Ascending aorta (tissue), 2 donors: ENCODE measurements at places on chromosomes 6 and 20.

DNA sequence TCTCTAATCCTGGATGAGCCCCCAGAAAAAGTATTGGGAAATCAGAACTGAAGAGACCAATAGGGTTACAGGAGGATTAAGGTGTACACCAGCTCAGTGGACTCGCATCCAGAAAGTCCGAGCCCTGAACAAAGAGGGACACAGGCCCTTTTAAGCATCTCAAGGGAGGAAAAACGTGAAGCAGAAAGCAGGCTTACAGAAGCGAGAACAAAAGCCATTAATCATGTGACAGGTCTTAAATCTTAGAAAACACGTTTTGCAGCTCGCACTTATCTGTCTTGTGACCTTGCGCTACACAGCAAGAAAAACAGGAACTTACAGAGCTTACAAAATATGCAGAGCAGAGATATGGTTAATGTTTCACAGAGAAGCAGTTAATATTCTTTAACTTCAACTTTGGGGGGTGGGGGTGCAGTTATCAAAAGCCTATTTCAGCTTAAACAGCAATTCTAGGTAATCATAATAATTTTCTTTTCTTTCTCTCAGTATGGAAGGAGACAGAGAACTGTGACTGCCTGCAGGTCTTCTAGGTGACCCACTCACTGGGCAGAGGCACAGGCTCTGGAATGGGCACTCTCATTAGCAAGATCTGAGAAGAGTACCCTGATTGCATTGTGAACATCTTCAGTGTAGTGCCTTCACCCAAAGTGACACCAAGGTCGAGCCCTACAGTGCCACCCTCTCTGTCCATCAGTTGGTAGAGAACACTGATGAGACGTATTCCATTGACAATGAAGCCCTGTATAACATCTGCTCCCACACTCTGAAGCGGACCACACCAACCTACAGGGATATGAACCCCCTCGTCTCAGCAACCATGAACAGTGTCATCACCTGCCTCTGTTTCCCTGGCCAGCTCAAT is 65.0 kb upstream of the MOCS1 start:
- no peak for DNase-seq

GRCh38 chr6:109313139-109313538 is 69.1 kb downstream of the CD164 start:
- DNase-seq: no peak

GRCh38 chr6:112013051-112013450 is 40.9 kb upstream of the CCN6 start:
- DNase-seq: no peak

DNA sequence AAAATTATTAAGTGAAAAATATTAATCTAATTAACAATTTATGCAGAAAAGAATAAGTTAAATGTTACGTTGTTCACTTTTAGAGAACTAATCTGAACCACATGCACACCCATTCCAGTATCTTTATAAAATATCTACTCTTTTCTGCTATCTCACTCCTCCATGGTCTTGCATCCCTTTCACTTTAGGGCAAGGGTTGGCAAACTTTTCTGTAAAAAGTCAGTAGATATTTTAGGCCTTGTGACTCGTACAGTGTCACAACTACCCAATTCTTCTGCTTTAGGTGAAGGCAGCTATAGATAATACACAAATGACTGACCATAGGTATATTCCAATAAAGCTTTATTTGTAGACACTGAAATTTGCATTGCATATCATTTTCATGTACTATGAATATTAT is 39.7 kb upstream of the SUPT3H start:
- no peak for DNase-seq

DNA sequence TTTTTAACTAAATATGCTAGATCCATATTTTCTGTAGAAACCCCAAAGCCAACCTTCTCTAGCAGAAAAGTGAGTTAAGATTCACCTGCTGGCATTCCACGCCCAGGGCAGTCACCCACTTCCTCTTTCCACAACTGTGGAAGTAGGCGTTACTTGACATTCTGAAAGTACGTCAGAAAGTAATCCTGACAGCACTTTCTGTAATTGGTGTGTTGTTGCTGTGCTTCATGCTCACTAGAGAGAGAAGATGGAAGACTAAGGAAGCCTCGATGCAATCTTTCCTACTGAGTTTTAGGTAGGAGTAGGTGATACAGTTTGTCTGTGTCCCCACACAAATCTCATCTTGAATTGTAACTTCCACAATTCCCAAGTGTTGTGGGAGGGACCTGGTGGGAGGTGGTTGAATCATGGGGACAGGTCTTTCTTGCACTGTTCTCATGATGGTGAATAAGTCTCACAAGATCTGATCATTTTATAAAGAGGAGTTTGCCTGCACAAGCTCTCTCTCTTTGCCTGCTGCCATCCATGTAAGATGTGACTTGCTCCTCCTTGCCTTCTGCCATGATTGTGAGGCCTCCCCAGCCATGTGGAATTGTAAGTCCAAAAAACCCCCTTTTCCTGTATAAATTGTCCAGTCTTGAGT is 101.1 kb downstream of the MAP3K7 start:
- no peak for DNase-seq

- no peak for DNase-seq
These were observed 14.3 kb upstream of the SIRT5 start for GRCh38 chr6:13559968-13560650.

- no peak for DNase-seq
These were observed 14.2 kb upstream of the FOXC1 start for GRCh38 chr6:1595271-1596087.

GRCh38 chr6:96522465-96523009 is 931 bp downstream of the UFL1 start:
- no peak for DNase-seq

DNA sequence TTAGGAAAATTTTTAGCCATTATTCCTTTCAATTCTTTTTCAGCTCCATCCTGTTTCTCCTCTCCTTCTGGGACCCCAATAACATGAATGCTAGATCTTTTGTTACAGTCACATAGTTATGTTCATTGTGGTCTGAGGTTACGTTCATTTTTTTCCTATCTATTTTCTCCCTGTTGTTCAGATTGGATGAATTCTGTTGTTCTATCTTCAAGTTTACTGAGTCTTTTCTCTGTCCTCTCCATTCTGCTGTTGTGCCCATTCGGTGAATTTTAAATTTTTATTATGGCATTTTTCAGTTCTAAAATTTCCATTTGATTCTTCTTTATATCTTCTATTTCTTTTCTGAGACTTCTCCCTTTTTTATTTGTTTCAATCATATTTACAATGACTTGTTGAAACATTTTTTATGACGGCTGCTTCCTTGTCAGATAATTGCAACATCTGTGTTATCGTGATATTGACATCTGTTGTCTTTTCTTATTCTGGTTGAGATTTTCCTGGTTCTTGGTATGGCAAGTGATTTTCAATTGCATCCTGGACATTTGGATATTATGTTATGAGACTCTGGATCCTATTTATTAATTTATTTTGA is 12.6 kb upstream of the DDR1 start:
- no peak for DNase-seq

DNA sequence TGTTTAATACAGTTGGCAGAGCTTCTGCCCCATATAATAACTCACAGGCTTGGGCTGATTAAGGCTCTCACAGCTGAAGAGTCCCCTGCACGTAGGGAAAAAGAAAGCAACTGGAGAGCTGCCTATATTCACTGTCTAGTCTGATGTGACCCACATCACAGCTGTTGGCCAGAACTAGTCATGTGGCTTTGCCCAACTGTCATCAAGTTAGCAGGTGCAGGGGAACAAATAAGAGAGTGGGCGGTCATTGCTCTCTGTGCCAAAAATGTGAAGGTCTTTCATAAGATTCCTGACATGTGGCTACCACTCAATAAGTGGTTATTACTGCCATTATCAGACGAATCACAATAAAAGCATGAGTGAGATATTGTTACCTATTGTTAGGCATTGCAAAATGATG is 665.2 kb downstream of the DOK5 start:
- no peak for DNase-seq

DNA sequence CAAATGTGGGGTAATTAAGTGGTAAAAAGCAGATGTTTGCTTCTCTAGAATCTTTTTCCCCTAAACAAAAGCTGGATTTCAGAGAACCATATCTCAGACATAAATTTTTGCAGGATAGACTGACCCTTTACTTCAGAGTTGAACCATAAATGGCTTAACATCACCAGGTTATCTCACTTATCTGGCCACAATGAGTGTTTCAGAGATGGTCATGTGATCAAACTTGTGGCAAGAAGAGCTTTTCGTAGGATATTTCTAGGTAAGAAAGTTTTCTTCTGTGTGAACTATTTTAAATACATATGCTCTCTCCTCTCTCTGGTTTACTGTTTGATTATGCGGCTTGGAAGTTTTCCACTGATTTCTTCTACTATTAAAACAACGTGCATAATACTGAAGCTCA is 270.2 kb upstream of the TFAP2D start:
- DNase-seq: no peak

DNA sequence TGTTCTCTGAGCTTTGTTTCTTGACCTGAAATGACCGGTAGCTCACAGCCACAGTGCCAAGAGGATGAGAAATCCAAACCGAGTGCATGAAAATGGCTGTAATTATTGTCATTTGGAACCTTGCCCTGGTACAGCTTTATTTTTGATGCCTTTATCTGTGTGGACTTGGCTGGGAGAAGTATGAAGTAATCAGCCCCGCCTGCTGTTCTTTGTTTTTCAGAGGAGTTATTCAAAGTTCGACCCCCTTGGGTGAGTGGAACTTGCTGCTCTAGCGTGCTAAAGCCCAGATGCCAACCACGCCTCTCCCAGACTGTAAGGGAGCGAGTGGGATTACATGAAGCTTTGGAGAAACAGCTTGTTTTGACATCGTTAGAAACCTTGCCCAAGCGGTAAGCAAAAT is 48.3 kb downstream of the ECT2L start:
- no peak for DNase-seq

DNA sequence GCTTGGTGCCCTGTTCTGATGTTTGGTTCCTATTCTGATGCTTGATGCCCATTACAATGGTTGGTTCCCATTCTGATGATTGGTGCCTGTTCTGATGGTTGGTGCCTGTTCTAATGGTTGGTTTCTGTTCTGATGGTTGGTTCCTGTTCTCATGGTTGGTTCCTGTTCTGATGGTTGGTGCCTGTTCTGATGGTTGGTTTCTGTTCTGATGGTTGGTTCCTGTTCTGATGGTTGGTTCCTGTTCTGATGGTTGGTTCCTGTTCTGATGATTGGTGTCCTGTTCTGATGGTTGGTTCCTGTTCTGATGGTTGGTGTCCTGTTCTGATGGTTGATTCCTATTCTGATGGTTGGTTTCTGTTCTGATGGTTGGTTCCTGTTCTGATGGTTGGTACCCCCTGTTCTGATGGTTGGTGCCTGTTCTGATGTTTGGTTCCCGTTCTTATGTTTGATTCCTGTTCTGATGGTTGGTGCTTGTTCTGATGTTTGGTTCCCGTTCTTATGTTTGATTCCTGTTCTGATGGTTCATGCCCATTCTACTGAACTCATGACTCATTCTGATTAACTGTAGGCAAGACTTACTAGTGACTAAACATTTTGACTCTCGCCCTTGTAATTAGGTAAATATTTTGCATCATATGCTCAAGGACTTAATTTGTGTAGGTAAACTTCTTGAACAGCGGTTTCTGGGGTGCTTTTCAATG is 146.2 kb downstream of the DLL1 start:
- DNase-seq: peak; percentile 18

DNA sequence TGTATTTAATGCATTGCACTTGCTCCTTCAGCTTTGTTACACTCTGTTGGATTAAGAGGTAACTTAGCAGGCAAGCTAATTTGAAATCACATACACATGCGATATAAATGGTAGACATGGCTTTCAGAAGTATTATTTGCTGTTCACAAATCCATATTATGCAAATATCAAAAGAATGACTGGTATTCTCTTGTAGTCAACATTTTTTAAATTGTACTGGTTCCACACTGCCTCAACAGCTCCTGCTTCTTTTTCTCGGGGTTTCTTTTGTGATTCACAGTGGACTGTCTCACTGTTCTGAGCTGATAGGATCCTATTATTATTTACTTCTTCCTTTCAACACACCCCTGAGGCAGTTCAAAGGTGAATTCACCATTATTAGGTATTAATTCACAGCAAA is 927.4 kb downstream of the KIF16B start:
- DNase-seq: no peak

- DNase-seq: no peak
These were observed 71.1 kb downstream of the PERP start for GRCh38 chr6:138036111-138036510.

DNA sequence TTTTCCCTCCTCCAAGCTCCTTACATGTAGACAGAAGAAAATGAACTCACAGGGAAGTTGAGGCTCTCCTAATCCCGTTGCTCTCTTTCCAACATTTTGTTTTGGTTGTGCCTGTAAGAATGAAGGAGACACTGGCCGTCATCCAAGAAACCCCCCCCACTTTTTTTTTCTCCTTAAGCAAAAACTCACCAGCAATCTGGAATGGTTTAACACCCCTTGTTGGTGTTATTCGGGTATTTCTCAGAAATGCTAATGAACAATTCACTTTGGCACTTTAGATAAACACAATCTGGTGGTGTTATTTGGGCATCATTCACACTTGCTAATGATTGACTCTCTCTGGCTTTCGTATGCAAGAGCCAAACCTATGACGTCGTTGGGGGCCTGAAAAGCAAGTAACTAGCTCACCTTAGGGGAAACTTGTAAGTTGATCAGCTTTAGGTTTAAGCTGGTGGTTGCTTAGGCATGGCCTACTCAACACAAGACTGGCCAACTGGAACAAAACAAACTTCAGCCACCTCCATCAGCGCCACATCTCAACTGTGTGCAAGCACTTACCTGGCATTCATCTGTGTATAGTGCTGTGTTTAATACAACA is 24.3 kb upstream of the OLIG3 start:
- DNase-seq: no peak

GRCh38 chr20:9177278-9177677 is 108.4 kb downstream of the PLCB4 start:
- no peak for DNase-seq

DNA sequence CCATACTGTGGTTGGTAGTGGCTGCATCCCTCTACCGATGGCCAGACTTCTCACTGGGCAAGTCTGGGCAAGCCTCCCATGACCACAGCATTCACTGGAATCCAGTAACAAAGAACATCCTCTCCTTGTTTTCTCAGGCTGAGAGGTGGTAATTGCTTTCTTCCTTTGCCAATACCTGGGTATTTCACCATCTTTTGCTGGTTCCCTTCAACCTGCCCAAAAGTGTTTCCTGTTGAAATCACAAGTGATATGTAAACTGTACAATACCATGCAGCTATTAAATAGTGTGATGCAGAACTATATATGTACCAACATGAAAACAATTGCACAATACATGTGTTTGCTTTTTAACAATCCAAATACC is at the start of gene PTCHD4:
TSS of gene PTCHD4 (minus strand) at position 55 of the 364 bp plus-strand sequence. CDS start 42,240 bp downstream, outside the sequence.
- no peak for DNase-seq

GRCh38 chr6:55184782-55185530 is 10.6 kb downstream of the HCRTR2 start:
- no peak for DNase-seq

DNA sequence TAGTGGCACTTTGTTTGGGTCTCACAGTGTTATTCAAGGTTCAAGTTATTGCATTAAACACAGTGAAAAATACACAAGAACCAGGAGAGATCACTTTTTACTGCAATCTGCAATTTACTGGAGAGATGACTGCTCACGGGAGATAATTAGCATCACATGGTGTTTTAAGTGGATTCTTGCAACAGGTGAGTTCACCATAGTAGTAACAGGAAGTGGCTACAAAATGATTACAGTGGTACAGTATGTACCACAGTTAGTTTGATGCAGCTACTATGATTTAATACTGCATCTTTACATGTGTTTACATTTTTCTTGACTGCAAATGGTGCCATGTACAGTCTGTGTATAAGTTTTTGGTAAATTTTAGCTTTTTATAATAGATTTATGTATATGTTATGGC is 96.5 kb upstream of the SCP2D1 start:
- DNase-seq: no peak
